NCI-H1417 treated with DMSO at 0.1 percent for 48 hours (cell line): ENCODE measurements at places on chromosomes 1 and 21.

GRCh38 chr1:61011561-61012263 is 70.6 kb upstream of the NFIA start:
- DNase-seq = peak; percentile 98

GRCh38 chr1:35112668-35113067 is 33.5 kb downstream of the ZMYM1 start:
- no peak for DNase-seq

DNA sequence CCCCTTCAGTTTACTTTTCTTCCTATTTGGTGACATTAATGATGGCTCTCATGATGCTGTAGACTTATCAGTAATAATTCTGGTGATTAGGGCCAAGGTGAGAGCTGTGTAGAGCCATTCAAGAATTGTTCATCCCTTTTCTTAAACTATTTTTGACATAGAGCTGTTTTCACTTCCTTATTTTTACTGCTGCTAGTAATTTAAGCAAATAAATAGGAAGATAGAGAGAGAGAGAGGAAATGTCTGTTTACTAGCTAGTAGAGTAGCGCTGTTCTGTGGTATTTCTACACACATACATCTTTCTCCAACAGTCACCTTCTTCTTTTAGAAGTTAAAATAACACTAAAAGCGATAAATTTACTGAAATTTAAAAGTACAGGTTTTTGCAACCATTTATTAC is 678.0 kb upstream of the ZP4 start:
- no peak for DNase-seq

- no peak for DNase-seq
These were observed 47.1 kb downstream of the PTGS2 start for GRCh38 chr1:186633116-186633515.

DNA sequence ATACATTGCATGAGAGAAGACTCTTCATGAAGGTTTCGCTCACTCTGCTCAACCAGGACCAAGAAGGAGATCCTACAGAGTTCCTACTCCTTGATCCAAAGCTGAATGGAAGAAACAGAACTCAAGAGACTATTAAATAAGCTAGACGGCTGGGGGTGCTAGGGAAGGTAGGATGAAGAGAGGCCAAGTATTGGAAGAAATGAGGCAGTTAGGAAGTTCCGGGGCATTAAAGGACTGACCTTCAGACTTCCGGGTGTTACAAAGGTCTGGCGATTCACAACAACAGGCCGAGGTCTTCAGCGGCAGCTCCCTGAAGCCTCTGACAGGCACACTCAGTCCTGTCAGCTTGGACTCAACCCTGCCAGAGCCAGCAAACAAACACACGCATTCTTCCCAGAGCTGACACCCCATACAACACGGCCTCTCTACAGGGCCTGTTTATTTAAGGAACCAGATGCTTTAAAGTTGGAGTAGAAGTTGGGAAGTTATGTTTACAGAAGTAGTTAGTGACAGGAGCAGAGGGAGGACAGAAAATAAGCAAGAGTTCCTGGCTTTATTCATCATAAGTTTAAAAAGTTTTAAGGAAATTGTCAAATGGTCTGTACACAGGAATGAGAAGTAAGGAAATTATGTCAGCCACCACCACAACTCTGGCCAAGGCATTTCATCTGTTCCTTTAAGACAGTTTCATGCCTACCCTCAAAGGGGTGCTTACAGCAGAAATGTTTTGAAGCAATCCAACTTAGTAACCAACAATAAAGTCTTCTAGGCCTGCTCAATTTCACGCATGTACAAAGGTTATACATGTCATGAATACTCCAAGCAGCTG is 4.7 kb downstream of the SORT1 start:
- DNase-seq = no peak

DNA sequence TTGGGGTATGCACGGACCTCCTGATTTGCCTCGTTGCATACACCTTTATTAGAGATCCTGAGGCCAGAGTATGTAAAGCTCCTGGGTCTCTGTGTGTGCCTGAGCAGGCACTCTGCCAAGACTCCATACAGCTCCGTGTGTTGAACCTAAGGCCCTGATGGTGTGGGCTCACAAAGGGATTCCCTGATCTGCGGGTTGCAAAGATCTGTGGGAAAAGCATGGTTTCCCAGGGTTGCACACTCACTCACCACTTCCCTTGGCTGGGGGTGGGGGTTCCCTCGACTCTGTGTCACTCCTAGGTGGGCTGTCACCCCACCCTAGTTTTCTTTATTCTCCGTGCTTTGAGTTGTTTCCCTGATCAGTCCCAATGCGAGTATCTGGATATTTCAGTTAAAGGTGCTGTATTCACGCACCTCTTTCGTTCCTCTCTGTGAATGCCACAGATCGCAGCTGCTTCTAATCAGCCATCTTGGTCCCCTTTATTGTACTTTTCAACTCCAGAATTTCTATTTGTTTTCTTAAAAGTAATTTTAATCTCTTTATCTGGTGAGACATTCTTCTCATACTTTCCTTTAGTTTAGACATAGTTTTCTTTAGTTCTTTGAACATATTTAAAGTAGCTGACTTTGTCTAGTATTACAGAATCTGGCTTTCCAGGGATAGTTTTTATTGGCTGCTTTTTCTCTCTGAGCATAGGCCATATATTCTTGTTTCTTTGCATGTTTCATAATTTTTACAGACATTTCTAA is 39.0 kb upstream of the F3 start:
- DNase-seq = no peak

DNA sequence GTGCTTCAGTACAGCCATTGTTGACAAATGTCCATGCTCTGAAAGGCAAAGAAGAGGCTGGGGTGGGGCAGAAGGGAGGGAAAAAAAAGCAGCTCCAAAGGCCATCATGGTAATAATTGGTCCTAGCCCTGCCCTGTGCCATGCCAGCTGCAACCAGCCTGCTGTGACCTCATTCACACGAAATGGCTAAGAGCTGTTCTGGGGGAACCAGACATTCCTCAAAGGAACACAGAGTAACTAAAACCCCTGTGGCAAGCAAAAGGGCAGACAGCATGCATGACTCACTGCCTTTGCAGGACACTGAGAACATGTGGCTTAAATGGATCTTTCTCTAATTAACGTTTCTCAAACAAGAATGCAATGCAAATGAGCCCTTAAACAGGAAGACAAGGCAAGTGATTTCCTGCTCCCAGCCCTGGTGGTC is 42.3 kb downstream of the STYXL2 start:
- no peak for DNase-seq

DNA sequence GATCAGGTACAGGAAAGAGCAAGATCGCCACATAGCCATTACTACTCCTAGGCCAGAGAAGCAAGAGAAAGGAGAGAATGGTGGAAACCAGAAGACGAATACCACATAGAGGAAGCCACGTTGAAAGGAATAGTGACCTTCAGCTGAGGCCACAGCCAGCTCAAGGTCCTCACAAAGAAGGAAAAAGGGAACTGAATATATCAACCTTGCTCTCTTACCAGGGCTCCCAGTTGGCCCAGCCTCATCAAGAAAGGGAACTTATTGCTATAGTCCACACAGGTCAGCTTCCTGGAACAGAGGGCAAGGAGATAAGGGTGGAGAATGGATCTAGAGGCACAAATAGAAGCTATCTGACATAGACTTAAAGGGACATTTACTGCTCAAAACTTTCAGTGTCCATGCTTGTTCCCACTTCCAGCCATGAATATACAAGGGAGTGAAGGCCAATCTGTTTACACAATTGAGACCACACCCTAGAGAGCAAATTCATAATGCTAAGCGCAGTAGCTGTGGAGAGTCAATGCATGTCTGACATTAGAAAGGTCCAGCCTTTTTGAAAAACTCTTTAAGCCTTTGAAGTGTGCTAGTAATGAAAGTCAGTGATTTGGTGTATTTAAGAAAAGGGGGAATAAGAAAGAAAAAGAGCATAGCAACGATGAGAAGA is 120.7 kb upstream of the ZC3H11B start:
- DNase-seq = no peak

DNA sequence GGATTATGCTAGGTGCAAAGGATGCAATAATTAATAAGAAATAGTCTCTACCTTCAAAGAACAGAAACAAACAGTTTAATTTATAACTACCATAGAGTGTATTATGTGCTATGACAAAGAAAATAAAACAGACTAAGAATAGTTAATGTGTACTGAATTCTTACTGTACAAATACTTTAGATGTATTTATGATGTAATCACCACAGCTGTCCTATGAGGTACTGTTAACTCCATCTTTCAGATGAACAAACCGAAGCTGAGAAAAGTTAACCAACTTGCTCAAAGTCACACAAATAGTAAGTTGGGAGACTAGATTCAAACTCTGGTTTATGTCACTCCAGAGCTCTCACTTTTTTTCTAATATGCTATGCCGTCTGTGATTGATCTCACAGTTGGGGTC is 77.0 kb upstream of the FGGY start:
- no peak for DNase-seq

DNA sequence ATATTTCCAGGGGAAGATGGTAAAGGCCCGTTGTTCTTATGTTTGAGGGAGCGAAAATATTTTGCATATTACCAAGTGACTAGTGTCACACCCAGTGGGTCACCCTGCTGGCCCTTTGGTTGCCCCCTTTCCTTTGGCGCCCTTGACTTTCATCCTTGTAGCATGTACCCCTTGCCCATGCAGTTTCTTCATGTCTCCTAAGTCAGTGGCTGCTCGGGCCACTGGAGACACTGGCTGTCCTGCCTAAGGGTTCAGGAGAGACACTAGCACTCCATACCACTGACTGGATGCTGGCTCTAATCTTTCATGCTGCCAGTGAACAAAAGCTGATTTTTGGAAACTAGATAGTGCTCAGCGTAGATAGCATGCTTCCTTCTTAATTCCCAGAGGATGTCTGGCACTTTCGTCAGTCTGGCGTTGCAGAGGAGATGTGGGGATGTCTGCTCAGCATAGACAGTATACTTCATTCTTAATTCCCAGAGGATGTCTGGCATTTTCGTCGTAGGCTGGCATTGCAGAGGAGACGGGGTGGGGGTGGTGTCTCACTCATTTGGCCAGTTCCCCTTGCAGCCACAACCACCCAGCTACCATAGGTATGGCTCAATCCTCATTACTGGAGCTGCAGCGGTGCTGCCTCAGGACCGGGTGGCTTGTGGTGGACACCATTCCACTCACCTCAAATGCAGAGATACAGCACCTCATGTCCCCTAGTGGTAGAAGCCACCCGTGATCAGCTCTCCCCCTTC is 770.9 kb upstream of the TPTE start:
- DNase-seq = no peak

DNA sequence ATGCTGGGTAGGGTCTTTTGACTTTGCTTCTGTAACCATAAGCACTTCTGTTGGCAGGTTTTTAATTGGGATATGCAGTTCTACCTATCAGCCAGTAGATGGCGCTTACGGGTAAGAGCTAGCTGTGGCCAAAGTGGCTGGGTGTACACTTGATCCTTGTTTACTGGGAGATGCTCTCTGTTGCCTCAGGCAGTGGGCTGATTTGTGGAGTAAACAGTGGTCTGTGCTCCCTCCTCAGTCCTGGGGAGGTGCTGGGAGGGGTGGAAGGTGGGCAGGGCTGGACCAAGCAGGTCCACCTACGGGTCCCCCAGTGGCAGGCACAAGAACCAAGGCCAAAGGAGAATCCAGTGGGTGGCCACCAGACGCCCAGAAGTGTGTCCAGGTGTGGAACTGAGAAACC is 43.4 kb downstream of the RALGPS2 start:
- no peak for DNase-seq

DNA sequence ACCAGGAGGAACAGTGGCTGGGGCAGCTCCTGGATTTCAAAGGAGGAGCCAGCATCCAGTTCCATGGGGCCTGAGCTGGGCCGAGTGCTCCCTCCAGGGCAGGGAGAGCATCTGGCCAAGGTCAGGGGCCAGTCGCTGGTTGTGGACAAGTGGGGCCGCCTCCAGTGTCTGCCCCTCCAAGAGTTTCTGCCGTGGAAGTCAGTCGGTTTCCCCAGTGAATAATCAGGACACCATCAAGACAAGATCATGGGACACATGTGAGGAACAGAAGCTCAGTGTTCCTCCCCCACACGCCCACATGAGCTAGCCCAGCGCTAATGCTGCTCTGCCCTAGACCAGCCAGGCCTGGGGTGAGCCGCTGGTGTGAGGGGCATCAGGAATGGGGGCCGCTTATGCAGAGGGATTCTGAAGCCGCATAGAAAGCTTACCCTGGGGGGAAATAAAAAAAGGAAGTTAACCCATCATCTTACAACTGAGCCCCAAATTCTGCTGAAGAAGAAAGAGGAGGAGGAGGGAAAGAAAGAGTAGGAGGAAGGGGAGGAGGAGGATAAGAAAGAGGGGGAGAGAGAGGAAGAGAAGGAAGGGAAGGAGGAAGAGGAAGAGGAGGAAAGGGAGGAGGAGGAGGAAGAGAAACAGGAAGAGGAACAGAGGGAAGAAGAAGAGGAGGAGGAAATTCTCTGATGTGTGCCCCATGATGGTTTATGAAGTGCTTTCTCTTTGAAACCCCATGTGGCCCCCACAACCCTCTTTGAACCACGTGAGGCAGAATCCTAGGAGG is 198.4 kb downstream of the MATN1 start:
- DNase-seq = no peak

GRCh38 chr1:160404094-160404493 is 3.7 kb downstream of the VANGL2 start:
- no peak for DNase-seq

DNA sequence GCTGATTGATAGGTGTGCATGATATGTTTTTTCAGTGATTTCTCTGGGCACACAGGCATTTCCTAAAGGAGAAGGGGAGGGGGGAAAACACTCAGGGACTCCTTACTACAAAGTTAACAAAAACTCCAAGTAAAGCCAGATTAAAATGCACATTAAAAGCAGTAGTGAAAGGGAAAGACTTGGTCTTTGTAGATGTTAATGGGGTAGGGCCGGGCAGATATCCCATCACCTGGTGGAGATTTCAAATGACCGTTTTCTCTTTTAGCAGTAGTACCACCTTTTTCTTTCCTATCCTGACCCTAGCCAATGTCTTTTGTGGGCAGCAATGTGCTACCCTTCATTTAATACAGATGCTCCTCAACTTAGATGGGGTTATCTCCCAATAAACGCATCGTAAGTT is 32.5 kb downstream of the RTCA start:
- no peak for DNase-seq

DNA sequence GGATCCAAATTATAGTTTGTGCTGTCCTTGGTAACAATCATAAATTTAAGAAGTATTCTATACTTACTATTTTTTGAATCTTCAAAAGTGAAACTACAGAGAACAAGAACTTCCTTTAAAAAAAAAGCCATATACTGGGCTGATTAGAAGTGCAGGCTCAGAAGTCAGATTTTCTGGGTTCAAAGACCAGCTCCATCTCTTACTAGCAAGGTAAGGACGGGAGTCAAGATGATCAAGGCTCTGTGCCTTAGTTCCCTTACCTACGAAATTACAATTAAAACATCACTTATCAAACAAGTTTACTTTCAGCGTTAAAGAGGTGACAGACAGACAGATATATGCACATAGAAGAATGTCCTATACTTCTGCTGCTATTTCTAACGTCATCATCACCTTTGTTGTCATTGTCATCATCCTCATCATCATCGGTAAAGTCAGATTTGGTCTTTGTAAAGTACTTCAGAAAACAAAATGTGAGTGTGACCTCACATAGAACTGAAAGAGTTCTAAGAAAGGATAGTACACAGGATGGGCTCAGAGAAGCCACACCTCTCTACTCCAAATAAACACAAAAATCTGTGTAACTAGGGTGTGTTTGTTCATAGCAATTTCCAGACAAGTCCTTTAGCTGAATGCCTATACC is 178.7 kb downstream of the VAV3 start:
- no peak for DNase-seq

GRCh38 chr1:90809093-90809492 is 92.0 kb upstream of the BARHL2 start:
- DNase-seq = no peak

- no peak for DNase-seq
These were observed 9.2 kb downstream of the CHTOP start for GRCh38 chr1:153643100-153643499.

GRCh38 chr1:230589951-230590350 is 52.3 kb upstream of the COG2 start:
- DNase-seq = no peak
